ENCODE measurements at places on chromosomes 3 and 15. TPM values are rescaled to one million over a fixed set of nuclear protein-coding genes. Genes with fewer than 3 reads are reported as not detected.

Gene KIF23
- total RNA-seq: 13.0 TPM

Gene ESYT3
- total RNA-seq: 14.1 TPM

Gene LRRC34
- total RNA-seq: 3.1 TPM

Gene FAM43A
- total RNA-seq: 15.7 TPM

Gene DZIP1L
- total RNA-seq: 13.6 TPM

Gene ROPN1B
- not detected for total RNA-seq

Gene MCF2L2
- total RNA-seq: under 0.01 TPM

Gene CNTN4
- 11.0 TPM for total RNA-seq

Gene ZNF660
- total RNA-seq: 3.1 TPM

Gene PLCL2
- total RNA-seq: 83.5 TPM

Gene TMEM108
- 7.3 TPM for total RNA-seq

Gene PLA2G4D
- not detected for total RNA-seq

Gene BCHE
- total RNA-seq: 42.3 TPM

Gene SERP1
- 49.1 TPM for total RNA-seq

Gene CD96
- under 0.01 TPM for total RNA-seq

Gene EPHB3
- 27.7 TPM for total RNA-seq

Gene TERB2
- not detected for total RNA-seq

Gene SAMD7
- not detected for total RNA-seq

Gene LYZL4
- total RNA-seq: not detected
